ENCODE measurements at places on chromosomes 6 and 20.

GRCh38 chr6:34182751-34183531, 37.1 kb upstream of the GRM4 start:
- peak; percentile 41 for DNase-seq

- no peak for DNase-seq
These were observed 592 bp downstream of the LTB start for GRCh38 chr6:31581434-31582229.

DNA sequence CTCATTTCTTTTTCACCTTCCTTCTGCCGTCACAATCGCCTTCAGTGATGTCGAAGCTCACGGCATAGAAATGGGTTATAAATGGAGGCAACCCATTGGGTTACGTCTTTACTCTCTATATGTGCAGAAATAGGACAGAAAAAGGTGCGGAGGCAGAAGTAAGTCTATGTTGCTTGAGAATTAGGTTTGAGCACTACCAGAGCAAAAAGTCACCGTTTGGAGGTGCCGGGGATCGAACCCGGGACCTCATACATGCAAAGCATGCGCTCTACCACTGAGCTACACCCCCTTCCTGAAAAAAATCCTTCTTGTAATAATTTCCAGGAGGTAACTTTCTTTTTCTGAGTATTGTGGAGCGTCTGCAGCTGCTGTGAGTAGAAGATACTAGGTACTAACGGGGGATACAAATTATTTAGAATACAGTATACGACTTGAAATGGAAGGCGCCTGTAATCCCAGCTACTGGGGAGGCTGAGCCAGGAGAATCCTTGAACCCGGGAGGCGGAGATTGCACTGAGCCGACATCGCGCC, 134.2 kb downstream of the TRIM27 start:
- DNase-seq = no peak

GRCh38 chr20:17629678-17630089, 52.4 kb downstream of the RRBP1 start:
- no peak for DNase-seq

- no peak for DNase-seq
These were observed 578.0 kb upstream of the ARID1B start for GRCh38 chr6:156199182-156199581.

GRCh38 chr6:155026022-155026705, 31.0 kb downstream of the TIAM2 start:
- no peak for DNase-seq

- DNase-seq = no peak
These were observed 19.4 kb upstream of the MYB start for GRCh38 chr6:135161411-135162395.

DNA sequence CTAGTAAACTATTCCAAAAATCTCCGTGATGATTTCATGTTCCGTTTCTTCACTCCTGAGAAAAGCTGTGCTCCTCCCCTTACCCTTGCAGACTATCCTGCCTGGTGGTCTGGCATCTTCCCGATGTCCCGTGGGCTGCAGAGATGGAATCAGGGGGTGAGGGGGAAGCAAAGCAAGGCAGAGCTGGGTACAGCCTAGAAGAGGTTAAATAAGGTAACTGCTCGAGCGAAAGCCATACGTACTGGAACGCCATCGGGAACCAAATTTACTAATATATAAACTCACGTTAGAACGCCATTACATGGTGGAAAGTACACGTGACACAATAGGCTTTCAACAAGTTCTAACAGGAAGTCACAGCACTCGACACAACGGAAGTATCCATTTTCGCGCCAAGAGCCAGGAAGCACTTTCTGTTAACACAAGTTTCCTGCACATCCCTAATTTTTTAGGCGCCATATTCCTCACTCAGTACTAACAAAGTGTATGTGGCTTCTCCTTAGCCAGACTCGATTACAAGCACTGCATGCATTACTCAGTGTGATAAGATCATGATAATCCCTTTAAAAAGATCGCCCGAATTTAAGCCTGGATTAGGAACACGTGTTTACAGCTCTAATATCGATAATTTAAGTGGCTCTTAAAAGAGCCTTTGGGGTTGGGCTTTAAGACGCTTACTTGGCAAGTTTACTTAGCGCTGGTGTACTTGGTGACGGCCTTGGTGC, 101.6 kb upstream of the PRSS16 start:
- DNase-seq = peak; percentile 43

DNA sequence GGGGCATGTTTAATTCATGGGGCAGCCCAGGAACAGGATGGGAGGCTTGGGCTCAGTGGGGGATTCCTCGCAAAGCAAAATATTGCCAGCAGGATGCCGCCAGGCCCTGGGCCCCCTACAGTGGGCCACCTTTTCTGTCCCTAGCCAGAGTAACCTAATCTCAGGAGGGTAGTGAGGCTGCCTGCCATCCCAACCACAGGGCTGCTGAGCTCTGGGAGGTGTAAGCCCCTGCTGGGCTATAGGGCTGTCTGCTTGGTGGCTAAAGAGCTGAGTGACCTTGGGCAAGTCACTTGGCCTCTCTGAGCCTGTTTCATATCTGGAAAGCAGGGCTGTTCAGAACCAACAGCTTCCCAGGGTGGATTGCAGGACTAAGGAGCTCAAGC, 35.7 kb upstream of the CDH22 start:
- no peak for DNase-seq

DNA sequence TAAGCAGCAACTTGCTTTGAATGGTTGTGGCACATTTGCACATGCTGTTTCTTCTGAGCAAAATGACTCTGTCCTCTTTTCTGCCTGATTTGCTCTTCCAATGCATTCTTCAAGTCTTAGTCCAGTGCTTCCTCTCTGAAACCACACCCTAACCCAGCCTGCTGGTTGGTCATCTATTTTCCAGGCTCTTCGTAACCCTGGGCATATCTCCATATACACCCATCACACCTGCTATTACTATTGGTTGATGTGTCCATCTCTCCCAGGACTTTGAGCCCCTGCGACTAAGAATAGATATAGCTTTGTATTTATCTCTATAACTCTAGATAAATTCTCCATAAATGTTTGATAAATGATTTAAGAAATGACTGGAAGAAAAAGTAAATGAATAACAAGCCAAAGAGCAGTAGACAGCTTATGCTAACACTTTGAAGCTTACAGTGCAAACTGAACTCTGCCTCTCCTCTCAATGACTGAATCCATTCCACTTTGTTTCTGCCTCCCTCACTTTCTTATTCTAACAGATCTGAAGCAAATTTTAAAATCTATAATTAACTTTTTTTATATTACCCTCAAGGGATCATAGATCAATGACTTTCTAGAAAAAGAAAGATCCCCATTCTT, 59.7 kb upstream of the NT5E start:
- no peak for DNase-seq

- DNase-seq = no peak
These were observed 163.4 kb upstream of the DEFB112 start for GRCh38 chr6:50213146-50213545.

GRCh38 chr6:111888928-111889695, 15.9 kb upstream of the FYN start:
- DNase-seq = no peak

DNA sequence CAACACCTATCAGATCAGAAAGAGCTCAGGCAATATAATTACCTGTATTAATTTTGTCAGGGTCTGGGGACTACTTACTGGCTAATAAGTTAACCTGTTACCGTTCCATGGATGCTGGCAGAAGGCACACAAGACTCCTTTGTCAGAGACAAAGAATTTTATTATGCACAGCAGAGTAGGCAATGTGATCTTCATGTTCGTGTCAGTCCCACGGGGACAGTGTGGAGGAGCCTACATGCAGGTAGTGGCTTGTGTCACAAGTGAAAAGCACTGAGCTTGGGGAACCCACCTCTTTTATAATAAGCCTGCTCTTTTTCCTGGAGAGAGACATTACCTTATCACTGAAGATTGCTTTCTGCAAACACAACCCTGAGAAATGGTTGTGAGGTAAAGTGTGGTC, 96.9 kb downstream of the CD164 start:
- no peak for DNase-seq

GRCh38 chr6:92690997-92691599, 728.3 kb downstream of the EPHA7 start:
- DNase-seq = no peak

- DNase-seq = no peak
These were observed 646.7 kb upstream of the PTCHD4 start for GRCh38 chr6:48757661-48758060.

- no peak for DNase-seq
These were observed 371.0 kb downstream of the TAF4 start for GRCh38 chr20:61694682-61695081.

DNA sequence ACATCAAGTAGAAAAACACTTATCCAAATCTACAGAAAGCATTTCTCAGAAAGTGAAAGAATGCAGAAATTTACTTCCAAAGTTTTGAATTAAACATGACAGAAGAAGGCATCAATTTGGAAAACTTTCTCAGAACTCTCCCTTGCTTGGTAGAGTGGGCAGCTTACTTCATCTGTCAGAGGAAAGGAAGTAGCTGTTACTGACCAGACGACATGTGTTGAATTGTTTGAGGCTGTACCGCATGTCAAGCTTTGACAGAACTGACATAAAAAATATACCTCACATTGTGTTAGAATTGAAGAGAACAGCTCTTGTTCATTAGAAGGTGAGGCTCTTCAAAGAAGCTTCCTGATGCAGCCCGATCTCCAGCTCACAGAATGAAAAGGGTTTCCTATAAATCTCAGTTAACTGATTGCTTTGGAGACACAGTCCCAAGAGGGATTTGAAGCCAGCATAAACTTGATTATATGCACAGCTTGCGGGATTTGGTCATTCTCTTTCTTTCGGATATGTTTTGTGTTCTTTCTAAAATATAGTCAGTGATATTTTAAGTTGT, 190.7 kb downstream of the PLCB1 start:
- no peak for DNase-seq

DNA sequence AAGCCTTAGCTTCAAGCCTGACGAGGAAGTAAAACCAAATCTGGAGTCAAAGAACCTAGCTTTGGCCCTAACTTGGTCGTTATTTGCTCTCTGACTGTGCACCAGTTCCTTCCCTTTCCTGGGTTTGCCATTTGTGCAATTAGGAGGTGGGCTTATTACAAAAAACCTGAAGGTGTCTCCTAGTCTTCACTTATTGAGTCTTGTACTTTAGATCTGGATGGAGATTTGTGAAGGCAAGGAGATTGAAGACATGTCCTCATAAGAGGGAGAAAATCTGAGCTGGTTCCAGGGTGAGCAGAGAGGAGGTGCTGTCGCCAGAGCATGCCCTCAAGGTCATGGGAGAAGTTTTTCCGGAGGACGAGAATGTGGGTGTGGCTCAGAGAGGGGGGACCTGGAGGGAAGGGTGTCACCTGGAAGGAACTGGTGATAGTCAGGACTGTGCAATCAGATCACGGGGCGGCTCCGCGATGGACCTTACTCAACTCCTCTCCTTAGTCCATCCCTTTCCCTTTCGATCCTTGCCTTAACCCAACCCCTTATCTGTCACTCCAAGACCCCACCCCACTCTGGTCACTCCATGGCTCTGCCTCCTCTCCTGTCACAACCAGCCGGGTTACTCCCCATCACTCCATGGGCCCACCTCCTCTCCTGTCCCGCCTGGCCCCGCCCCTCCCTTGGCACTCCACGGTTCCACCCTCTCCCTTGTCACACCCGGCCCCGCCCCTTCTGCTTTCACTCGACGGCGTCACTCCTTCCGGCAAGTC, 588 bp upstream of the ACSS2 start:
- DNase-seq = peak; percentile 89

DNA sequence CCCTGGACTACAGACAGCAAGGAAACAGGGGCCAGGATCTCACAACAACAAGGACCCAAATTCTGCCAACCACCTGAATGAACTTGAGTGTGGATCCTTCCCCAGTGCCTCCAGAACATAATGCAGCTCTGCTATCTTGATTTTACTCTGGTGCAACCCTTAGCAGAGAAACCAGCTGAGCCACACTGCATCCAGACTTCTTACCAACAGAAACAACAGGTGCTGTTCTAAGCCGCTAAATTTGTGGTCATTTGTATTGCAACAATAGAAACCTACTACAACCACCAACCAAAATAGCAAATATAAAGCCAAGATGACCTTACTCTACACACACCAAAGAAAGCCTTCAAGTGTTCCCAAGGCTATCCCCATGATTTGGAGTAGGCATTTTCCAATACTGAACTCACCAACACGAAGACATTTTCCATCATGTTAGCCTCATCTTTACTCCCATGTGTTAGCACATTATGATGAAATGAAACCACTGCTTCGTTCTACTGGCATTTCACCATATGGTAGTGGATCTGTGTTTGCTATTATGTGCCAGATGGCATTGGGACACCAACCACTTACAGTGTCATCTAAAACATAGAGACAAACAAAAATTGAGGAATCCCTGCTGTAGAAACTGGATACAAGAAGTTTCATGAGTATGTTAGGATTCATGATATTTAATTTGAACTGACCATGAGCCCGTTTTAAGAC, 249.8 kb upstream of the ID4 start:
- no peak for DNase-seq

GRCh38 chr20:31652917-31653396, 15.2 kb downstream of the COX4I2 start:
- DNase-seq = no peak

- DNase-seq = no peak
These were observed 31.7 kb downstream of the SAMHD1 start for GRCh38 chr20:36919715-36920333.

GRCh38 chr6:33163540-33163939, 28.7 kb downstream of the COL11A2 start:
- DNase-seq = no peak

GRCh38 chr6:107819964-107820337, 4.2 kb downstream of the SCML4 start:
- DNase-seq = peak; percentile 22

DNA sequence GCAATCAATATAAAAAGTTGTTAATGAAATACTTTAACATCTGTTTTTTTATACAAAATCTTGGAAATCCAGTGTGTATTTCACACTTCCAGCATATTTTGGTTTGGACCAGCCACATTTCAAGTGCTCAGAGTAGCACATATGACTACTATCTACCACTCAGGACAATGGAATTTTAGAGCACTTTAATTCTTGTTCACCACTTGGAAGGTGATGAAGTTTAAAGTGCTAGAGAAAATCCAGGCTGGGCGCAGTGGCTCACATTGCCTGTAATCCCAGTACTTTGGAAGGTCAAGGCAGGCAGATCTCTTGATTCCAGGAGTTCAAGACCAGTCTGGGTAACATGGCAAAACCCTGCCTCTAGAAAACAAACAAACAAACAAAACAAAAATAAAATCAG, 6.1 kb upstream of the SLC35B3 start:
- DNase-seq = no peak

GRCh38 chr6:90065173-90065572, 170.9 kb downstream of the GJA10 start:
- DNase-seq = no peak

DNA sequence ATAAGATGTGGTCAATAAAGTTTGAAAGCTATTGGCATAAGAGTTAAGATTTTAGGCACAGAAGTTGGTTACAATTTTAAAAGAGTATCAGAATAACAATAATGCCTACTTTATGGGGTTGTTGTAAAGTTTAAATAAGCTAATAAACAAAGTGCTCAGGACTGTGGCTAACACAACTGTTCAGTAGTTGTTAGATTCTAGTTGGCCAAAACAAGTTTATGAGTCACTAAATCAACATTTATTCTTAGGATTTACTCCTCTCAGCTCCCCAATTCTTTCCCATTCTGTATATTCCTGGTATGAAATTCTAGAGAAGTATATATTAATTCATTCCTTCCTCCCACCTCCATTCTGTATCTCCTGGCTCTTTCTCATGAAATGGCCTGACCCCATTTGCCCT, 14.5 kb downstream of the RMND1 start:
- DNase-seq = no peak
